Activated T-cell treated with anti-CD3 and anti-CD28 coated beads for 48 hours (primary cell): ENCODE measurements at places on chromosomes 1 and 21.

DNA sequence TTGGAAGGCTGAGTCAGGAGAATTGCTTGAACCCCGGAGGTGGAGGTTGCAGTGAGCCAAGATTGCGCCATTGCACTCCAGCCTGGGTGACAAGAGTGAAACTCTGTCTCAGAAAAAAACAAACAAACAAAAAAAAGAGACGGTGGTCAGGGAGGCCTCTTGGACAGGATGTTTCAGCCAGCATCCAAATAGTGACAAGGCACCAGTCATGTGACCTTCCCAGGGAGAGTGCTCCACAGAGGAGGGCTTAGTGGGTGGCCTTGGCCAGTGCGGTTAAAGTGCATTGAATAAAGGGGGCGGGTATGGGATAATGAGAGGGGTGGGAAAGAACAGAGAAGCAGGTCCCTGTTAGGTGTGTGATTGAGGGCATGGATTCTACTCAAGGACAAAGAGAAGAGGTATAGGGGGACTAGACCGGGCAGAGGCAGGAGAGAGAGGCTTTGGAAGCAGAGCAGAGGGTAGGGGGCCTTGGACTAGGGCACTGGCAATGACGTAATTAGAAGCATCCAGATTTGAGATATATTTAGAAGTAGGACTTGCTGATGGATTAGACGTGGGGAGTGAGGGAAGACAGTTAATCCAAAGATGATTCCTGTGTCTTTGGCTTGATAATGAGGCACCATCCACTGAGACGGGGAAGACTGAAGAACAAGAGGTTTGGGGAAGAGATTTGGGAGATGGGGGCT lies 12.0 kb upstream of the RYR2 start:
- no peak for DNase-seq

- DNase-seq: no peak
Observed at GRCh38 chr1:204448344-204448964, 36.8 kb upstream of the PPP1R15B start.

DNA sequence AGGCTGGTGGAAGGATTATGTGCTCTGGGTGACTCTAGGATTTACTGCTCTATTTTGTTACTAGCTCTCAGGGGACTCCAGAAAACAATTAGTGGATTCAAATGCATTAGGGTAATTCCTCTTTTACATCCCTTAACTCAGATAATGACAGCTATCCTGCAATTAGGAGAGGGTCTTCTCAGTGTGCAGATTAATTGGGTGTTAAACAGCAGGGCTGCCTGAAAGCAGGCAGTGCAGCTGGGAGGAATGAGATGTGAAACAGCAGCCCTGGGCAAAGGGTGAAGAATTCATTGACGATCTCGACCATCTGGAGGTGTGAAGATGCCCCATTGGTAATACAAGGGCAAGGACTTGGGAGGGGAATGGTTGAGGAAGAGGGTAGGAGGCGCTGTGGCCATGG lies 66.1 kb downstream of the HTR6 start:
- DNase-seq: no peak

DNA sequence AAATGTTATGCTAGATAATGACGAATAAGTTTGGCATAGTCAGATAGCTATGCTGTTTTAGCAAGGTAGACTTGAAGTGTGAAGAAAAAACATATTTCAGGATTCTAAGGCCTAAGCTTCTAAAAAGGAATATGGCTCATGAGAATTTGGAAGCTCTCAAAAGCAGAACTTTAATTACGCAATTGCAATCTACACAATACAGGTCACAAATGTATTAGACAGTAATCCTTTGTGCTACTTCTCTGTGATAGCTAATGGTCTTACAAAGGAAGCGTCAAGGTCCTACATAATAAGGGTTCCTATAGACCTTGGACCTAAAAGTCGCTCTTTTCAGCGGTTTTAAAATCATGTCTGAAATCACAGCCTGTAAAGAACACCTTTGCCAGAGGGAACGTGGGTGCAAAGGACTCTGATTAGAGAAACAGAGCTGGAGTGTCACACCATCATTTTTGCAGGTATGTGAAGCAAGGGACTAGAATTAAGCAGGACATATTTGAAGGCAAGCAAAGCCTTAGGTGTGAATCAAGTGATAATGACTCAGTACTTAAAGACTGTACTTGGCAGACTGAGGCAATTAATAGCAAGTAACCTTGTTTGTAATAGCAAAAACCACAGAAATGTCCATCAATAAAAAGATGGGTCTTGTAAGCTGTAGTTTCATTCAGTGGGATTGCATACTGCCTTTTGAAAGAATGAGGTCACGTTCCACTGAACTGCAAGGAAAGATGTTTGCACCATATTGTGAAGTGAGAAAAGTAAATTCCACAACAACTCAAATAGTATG lies 420.2 kb downstream of the KCTD3 start:
- DNase-seq: no peak

DNA sequence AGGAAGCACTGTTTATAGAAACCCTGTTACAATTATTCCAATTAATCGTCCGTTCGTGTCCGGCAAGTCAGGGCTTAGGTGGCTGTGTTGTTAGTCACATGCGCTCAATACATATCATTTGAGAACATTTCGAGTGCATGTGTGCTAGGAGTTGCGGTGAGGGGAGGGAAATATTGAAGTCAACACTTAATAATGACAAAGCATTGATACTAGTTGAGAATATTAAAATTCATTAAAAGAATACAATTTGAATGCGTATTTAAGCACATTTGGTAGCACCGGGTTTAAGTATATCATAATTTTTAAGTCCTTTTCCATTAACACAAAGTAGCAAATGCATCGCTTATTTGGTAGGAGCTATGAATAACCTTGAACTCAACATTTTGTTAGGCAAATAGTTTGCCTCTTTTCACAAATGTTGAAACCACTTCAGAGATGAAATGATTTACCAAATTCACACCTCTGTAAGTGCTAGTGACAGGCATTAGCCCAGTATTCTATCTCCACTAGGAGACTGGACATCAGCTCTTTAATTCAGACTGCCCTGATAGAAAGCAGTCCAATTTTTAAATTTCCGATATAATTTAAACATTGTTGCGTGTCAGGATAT lies 1.1 kb upstream of the SERBP1 start:
- DNase-seq: no peak

GRCh38 chr1:154923695-154924094 lies 12.8 kb downstream of the PMVK start:
- no peak for DNase-seq

GRCh38 chr1:197557302-197557701 lies 218.0 kb downstream of the DENND1B start:
- no peak for DNase-seq

GRCh38 chr1:235050911-235051360 lies 77.7 kb downstream of the TOMM20 start:
- peak; percentile 40 for DNase-seq

DNA sequence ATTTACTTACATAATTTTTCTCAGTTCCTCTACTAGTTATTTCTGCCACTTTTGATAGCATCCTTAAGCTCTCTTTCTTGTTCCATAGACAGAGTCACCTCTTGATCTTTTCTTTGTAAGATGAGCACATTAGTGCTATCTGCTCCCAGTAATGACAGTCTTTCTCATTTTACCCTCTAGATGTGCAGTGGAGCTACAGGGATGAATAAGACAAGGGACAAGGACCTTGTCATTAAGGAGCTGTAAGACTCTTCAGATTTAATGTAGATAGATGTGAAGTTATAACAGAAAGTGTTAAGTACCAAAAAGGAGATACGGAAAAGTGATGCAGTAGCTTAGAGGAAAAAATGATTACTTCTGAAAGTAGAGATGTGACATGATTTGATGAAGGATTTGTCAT lies 20.4 kb downstream of the SCP2 start:
- DNase-seq: no peak

DNA sequence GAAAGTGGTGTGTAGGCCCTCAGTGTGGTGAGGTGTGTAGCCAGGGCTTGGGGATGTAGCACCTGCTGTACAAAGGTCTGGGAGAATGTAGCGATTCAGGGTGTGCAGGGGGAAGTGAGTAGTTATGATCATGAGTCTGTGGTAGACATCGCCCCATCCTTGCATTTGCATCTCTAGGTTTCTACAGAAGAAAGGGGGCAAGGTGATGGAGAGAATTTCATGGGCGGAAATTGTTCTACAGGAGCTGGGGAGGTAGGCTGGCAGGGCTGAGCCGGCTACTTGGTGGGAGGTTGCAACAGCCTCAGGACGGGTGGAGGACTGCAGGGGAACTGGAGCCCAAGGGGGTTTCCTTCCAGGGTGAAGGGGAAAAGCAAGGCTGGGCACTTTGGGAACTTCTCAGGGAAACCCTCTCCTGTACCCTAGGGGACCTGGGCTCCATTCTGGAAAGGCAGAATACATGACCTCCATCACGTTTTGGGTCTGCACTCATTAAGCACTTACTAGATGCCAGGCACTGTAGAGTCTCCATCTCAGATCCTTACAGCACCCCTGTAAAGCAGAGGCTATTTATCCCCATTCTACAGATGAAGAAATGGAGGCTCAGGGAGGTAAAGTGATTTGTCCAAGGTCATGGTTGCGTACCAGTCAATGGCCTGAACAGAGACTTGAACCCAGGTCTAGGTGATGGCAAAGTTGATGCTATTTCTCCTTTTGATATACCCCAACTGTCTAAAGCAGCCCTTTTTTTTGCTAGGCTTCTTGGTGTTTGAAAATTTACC lies 14.5 kb upstream of the TNFRSF1B start:
- no peak for DNase-seq

- no peak for DNase-seq
Observed at GRCh38 chr1:201281573-201281972, 1.7 kb upstream of the PKP1 start.
